ENCODE measurements at places on chromosomes 12 and 14.

DNA sequence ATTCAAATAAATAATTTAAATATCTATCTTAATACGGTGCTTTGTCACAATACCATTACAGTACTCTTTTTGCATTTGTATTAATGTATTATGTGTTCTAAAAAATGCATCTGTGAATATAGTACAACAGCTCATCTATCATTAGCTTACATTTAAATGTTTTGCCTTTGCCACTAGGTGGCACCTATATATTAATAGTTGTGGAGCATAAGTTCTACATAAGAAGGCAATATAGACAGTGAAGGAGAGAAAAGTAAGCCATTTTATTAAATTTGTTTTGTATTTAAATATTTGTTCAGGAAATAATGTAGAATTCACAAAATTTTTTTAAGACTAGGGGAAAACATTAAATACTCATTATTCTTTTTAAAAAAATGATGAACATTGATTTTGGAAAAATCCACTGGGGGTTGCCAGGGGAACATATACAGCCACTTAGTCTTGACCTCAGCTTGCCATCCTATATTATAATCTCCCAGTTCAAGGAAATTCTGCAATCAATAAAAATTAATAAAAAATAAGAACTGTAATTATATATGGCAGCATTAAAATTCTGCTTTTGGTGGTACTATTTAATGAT is 9.8 kb downstream of the CCER1 start:
- no peak for DNase-seq

DNA sequence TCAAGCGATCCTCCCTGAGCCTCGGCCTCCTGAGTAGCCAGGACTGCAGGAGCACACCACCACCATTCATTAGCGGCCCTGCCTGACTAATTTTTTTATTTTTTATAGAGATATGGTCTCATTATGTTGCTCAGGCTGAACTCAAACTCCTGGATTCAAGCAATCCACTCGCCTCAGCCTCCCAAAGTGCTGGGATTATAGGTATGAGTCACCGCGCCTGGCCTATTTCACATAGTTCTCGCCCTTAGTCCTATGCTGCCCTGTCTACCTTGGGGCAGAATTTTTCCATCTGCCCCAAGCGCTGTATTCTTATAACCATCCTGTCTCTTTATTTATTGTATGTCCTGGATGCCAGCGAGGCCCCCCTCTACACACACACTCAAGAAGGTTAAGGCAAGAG is 50.9 kb upstream of the BCL2L14 start:
- no peak for DNase-seq

- DNase-seq = no peak
These were observed 2.0 kb upstream of the ACVR1B start for GRCh38 chr12:51949342-51950030.

GRCh38 chr14:95305145-95305544 is 14.6 kb downstream of the CLMN start:
- no peak for DNase-seq

DNA sequence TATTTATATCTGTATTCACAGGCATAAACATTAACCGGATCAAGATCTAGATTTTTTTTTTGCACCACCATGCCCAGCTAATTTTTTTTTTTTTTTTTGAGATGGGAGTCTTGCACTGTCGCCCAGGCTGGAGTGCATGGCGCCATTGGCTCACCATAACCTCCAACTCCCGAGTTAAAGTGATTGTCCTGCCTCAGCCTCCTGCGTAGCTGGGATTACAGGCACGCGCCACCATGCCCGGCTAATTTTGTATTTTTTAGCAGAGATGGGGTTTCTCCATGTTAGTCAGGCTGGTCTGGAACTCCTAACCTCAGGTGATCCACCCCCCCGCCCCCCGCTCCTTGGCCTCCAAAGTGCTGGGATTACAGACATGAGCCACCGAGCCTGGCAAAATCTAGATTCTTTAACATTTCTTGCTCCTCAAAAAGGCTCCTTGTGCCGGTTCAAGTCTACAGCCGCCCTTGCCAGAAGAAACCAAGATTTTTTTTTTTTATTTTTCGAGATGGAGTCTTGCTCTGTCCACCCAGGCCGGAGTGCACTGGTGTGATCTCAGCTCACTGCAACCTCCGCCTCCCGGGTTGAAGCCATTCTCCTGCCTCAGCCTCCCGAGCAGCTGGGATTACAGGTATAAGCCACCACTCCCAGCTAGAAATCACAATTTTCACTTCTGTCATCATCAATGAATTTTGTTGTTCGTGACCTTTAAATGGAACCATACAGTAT is 36.9 kb upstream of the SLC2A3 start:
- no peak for DNase-seq

DNA sequence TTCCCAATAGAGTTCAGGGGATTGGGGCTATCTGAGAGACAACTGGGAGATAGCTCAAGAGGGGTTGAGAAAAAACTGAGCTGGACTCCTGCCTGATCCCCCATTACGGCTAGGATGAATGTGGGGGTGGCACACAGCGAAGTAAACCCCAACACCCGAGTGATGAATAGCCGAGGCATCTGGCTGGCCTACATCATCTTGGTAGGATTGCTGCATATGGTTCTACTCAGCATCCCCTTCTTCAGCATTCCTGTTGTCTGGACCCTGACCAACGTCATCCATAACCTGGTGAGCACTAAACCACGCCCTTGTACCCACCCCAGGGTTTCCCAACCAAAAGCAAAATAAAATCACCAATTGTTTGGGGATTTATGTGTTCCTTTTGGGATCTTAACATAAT is 1.0 kb downstream of the ORMDL2 start:
- DNase-seq = no peak

- DNase-seq = no peak
These were observed 33.4 kb downstream of the PLEKHG3 start for GRCh38 chr14:64737391-64738280.

GRCh38 chr12:74537126-74537706 is 419 bp upstream of the ATXN7L3B start:
- DNase-seq = no peak

- DNase-seq = no peak
These were observed 20.9 kb downstream of the ACVR1B start for GRCh38 chr12:51972422-51972812.

GRCh38 chr12:63420206-63420644 is 248.1 kb downstream of the DPY19L2 start:
- DNase-seq = peak; percentile 59

- no peak for DNase-seq
These were observed 38.5 kb upstream of the SFSWAP start for GRCh38 chr12:131672311-131672940.
